ENCODE measurements at places on chromosomes 2 and 18.

DNA sequence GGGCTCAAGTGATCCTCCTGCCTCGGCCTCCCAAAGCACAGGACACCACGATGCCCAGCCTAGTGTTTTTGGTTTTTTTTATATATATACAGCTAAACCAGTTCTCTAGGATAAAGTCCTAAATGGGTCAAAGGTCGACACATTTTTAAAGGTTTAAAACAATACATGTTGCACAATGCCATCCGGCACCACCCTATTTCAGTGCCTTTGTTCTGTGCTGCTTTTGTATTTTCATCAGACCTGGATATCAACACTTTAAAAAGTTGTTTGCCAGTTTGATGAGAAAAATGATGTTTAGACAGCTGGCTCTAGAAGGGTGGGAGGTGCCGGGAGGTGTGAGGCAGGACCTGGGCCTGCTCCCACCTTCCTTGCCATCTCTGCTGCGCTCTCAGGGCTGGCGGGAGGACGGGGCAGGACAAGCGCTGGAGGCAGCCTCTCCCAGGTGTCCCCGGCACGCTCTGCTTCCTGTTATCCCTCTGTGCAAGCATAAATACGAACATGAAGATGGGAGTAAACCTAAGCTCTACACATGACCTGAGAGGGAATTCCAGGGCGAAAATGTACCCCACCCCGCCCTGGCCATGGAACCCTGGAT lies 103.7 kb downstream of the HS6ST1 start:
- DNase-seq, result no peak

GRCh38 chr2:101821059-101821805 lies 123.7 kb downstream of the MAP4K4 start:
- no peak for DNase-seq

- DNase-seq, result no peak
Measured at GRCh38 chr2:237361194-237362004, 52.6 kb downstream of the COL6A3 start.

- no peak for DNase-seq
Measured at GRCh38 chr2:37689751-37690150, 18.3 kb upstream of the CDC42EP3 start.

GRCh38 chr2:60046529-60046928 lies 506.9 kb downstream of the BCL11A start:
- DNase-seq, result no peak

DNA sequence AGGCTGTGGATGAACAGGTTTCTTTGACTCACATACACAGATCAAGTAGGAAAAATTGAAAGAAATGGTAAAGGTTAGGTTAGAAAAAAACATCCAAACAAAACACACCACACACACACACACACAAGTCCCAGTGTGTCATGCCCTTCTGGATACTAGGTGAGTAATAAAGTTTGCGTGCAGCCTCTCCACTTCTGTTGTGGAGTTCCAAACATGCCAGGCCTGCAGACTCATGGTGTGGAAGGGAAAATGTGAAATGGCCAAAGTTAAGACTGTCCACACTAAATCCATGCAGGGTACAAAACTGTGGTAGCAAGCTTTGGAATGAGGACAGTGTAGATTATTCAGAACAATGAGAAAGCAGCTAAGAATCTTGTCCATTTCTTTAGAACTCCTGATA lies 114.6 kb downstream of the IKZF2 start:
- DNase-seq, result no peak

Data from erythroblast (primary cell).